ENCODE measurements at places on chromosomes 11 and 22. TPM values are rescaled to one million over a fixed set of nuclear protein-coding genes. Genes with fewer than 3 reads are reported as not detected.

The OR52H1 gene
- total RNA-seq: 1.6 TPM

The DNAJB13 gene
- not detected for total RNA-seq

DNA sequence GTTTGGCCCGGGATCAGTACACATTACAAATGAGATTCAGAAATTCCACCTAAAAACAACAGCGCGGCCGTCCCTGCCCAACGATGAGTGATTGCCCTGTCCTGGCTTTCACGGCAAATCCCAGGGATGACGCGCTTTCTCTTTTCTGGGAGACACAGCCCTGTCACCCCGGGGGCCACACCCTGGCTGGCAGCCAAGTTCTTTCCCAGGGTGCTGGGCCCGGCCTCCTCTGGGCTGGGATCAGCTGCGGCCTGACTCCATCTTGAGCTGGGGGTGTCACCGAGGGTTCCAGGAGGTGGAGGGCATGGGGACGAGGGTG lies 82.7 kb downstream of the FBLN1 start:
- no peaks in the 10 kb centered on the region for H3K36me3 ChIP-seq
- DNase-seq: no peak

DNA sequence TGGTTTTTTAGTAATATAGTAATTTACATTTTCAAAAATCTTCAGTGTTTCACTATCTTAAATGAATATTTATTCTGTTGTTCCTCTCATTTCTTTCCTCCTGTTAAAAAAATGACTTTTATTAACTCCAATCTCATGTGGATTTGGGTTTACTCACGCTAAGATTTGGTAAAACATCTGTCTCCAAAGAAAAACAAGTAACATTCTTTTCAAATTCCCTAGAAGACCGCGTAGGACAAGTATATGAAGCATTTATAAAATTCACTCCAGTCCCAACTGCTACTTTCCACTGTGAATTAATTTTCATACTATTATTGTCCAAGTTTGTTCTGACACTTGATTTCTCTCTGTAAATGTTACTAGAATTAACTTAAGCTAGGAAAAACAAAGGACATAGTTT lies 26.2 kb downstream of the SBF2 start:
- no peaks in the 10 kb centered on the region for H3K36me3 ChIP-seq
- no peaks in the 10 kb centered on the region for H3K27me3 ChIP-seq
- H3K4me3 ChIP-seq: no peak overlapping the region
- DNase-seq: no peak
- H3K27ac ChIP-seq: no peak overlapping the region
- no peaks in the 10 kb centered on the region for H3K4me1 ChIP-seq

- peaks cover 7% of the 10 kb centered on the region for H3K36me3 ChIP-seq
Observed at GRCh38 chr11:3824714-3825472, 15.9 kb downstream of the RHOG start.
